BJ (cell line): ENCODE measurements at places on chromosomes 11 and 22.
A peak's percentile ranks its signal among the peaks of the same experiment; 100 is the strongest.

GRCh38 chr22:47344414-47344813, 582.0 kb downstream of the TBC1D22A start:
- no peak for DNase-seq

DNA sequence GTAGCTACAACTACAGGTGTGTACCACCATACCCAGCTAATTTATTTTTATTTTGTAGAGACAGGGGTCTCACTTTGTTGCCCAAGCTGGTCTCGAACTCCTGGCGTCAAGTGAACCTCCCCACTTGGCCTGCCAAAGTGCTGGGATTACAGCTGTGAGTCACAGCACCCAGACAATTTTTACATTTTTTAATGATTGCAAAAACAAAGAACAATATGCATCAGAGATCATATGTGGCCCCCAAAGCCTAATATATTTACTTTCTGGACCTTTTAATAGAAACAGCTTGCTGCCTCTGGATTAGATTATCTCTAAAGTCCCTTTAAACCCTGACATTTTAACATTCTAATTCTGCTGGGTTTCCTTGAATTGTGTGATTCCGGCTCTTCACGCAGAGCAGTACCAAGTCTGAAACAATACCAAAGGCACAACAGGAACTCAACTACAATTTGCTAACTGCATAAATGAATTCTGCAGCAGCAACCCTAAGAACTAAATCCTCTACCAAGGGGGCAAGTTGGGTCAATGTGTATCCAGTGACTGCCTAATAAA, 25.0 kb downstream of the RAB30 start:
- no peak for DNase-seq

DNA sequence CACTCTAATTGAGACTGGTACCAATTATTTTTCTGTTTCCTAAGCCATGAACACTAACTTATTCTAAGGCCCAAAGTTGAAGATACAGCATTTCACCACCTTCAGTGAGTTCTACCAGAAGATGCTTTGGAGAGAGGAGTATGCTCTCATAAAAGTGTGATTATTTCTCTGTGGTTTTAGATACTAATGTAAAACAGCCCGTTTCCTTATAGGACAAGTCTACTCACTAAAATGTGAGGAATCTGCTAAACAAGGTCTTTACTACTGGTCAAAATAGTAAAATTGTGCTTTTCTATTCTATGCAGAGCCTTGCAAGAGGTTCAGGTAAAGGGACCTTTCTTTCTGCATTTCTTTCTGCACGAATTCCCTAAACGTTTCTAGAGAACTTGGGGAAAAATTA, 2.4 kb downstream of the LGR4 start:
- peak; percentile 12 for DNase-seq

GRCh38 chr11:79415912-79416311, 24.9 kb downstream of the TENM4 start:
- DNase-seq, result no peak

DNA sequence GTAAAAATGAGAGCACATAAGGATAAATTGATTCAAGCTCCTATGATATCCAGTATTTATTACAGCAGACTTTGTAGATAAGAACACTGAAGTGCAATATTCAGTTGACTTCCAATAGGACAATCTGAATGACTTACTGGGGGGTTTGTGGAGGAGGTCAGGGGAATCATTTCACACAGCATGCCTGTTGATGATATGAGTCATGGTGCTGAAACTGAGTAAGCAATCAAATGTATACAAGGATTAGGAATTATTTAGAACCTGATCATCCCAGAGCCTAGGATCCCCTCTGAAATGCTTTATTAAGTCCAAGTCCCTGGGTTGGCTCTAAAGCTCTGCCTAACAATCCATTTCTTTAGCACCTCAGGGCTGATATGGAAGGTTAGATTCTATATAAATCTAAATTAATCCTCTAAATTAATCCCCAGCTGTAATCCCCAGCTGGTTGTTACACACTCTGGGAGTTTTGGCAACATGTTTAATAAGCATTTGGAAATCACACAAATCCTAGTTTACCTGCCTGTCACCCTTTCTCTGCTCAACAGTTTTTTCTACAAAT, 326.4 kb downstream of the GUCY1A2 start:
- no peak for DNase-seq

DNA sequence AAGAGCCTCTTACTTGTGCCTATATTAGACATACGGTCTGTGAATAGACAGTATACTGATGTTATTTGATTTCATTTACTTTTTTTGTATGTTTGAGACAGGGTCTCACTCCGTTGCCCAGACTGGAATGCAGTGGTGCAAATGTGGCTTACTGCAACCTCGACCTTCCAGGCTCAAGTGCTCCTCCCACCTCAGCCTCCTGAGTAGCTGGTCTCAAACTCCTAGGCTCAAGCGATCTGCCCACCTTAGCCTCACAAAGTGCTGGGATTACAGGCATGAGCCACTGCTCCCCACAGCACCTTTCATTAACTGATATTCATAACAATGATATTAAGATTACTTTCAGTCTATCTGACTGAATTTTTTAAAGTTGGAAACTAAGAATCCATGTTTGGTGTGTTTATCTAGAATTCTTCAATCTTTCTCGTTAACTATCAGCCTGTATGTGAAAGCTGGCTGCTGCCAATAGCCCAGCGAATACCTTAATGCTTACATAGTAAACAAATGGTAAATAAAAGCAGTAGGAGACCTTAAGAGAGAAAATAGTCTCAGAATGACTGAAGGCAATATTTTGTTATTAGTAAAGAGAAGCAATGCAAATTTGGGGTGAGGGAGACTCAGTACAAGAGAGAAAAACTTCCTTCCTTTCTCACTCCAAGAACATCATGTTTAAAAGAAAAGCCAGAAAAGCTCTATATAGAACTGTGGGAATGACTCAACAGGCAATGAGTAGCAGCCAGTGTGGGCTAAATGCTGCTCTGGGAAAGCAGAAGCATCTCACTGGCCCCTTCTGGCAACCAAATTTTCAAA, 101.9 kb downstream of the MRTFA start:
- DNase-seq, result no peak

GRCh38 chr11:8501836-8502235, 92.2 kb downstream of the STK33 start:
- no peak for DNase-seq

- no peak for DNase-seq
Observed at GRCh38 chr11:68297812-68298658, 14.4 kb upstream of the LRP5 start.
